Right ventricle myocardium inferior (tissue), 1 donor: ENCODE measurements at places on chromosomes 16 and 17. TPM values are rescaled to one million over a fixed set of nuclear protein-coding genes. Genes with fewer than 3 reads are reported as not detected.

DNA sequence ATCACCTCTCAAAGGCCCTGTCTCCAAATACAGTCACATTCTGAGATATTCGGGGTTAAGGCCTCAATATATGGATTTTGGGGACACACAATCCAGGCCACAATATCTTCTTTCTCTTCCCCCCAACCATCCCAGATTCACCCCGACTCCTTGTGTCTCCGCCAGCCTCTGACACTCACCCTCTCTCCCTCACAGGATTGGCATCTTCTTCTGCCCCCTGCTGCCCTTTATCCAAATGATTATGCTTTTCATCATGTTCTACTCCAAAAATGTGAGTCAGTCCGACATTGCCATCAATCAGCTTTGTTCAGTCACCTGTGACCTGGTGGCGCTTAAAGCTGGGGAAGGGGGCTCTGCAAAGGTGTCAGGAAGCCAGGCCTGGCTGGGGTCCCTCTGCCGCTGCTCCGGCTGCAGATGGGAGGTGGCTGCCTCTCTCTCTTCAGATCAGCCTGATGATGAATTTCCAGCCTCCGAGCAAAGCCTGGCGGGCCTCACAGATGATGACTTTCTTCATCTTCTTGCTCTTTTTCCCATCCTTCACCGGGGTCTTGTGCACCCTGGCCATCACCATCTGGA lies 35.1 kb downstream of the GDE1 start:
- no peak for DNase-seq

- no peak for DNase-seq
These were observed 7.2 kb downstream of the MMP15 start for GRCh38 chr16:58032710-58033293.

DNA sequence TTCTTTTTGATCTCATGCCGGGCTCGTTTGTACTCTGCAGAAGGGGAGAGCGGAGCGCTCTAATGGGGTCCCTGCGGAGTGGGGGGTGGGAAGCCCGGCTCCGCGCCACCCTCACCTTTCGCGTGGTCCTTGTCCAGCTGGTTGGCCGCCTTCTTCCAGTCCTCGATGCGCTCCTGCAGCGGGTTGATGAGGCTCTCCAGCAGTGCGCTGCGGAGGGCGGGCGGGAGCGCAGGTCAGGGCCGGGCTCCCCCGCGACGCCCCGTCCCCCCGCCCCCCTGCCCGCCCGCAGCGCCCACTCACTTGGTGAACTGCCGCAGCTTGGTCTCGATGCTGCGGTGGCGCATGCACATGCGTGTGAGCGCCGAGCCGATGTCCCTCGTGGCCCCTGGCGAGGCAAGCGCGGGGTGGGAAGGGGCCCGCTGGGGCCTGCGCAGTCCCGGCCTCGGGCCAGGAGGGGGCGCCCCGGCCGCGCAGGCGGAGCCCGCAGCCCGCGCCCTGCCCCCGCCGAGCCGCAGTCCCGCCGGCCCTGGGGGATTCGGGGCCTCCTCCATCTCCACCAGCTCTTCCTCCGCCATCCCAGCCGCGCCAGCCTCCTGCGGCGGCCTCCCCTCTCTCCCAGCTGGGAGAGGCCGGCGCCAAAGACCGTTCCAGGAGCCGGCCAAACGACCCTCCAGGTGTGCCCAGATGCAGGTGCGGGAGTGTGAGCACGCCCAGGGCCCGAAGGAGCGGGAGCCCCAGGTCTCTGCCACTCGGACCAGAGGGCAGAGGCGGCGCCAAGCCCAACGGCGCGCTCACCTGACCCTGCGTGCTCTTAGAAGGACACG lies 6.0 kb downstream of the MTSS2 start:
- DNase-seq = peak; percentile 68

GRCh38 chr17:31250229-31250628 lies 46.8 kb downstream of the OMG start:
- no peak for DNase-seq

GRCh38 chr17:67500261-67500660 lies 123.2 kb downstream of the PITPNC1 start:
- no peak for DNase-seq

Gene SPNS3
- 0.35 TPM for total RNA-seq

- DNase-seq = no peak
These were observed 2.1 kb downstream of the CMTM2 start for GRCh38 chr16:66581246-66581952.

GRCh38 chr16:84730406-84731106 lies 30.8 kb downstream of the USP10 start:
- DNase-seq = no peak

GRCh38 chr17:7862692-7863437 lies 5.1 kb downstream of the CYB5D1 start:
- no peak for DNase-seq

DNA sequence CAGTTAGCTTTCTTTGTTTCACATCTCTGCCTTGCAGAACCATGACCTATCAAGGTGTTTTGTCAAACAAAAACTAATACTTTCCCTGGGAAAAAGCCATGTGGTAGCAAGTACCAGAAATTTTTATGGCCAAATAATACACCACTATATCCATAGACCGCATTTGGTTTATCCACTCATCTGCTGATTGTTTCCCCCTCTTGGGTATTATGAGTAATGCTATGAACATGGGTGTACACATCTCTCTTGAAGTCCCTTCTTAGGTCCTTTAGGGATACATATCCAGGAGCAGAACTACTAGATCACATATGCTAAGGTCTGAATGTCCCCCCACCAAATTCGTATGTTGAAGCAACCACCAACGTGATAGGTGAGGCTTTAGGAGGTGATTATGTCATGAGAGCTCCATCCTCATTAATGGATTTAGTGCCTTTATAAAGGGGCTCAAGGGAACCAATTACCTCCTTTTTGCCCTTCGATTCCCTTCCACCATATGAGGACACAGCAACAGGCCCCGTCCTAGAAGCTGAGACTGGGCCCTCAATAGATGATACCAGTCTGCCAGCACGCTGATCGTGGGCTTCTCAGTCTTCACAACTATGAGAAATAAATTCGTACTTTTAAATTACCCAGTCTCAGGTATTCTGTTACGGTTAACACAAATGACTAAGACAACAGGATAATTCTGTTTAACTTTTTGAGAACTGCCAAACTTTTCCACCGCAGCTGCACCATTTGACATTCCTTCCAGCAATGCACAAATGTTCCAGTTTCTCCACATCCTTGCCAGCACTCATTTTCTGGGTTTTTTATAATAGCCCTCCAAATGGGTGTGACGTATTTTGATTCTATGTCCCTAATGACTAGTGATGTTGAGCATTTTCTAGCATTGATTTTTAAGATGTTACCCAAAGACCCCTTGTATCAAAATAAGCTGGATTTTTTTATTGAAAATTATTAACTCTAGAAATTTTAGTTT lies 30.0 kb downstream of the SIAH1 start:
- no peak for DNase-seq

Gene MGAT5B
- not detected for total RNA-seq

GRCh38 chr16:66127459-66128370 lies 238.8 kb upstream of the CDH5 start:
- DNase-seq = peak; percentile 68

Gene CA4
- total RNA-seq = 13.4 TPM

Gene IGSF6
- 3.0 TPM for total RNA-seq

Gene LAT
- 1.9 TPM for total RNA-seq

Gene SIRT7
- total RNA-seq = 6.2 TPM

Gene TBC1D3G
- not detected for total RNA-seq

- no peak for DNase-seq
These were observed 12.4 kb downstream of the SNTB2 start for GRCh38 chr16:69199382-69199781.

Gene CDK3
- total RNA-seq = 2.2 TPM

Gene COASY
- total RNA-seq = 45.6 TPM

- no peak for DNase-seq
These were observed 31.3 kb downstream of the ZNF423 start for GRCh38 chr16:49824593-49824992.

DNA sequence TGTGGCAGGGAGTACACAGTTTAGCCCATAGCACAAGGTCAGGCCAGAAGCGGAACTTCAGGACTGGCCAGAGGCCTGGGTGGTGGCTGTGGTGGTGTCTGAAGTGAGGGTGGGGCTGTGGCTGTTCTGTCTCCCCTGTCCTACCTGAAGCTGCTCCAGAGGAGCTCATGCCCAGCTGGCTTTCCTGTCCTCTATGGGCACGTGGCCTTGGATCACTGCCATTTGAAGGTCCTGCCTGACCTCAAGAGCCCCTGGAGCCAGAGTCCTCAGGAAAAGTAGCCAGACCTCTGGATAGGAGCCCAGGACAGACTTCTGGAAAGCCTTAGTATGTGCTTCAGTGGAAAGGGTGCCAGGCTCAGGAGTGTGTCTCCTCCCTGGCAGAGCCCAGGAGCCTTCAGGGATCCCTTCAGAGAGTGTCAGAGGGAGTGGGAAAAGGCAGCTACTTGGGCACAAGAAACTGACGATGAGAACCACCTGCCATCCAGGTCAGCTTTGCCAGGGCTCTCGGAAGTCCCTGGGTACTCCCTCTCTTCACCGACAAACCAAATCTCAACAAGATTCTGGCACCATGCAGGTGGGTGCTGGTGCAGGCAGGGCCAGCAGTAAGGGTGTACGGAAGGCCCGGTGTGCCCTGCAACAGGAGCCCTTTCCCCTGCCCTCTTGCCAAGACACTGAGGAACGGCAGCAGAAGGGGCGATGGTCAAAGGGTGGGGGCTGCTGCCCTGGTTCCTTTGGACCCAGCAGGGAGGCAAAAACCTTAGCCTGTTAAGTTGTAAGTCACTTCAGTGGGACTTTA lies 153.7 kb downstream of the NTN1 start:
- no peak for DNase-seq

DNA sequence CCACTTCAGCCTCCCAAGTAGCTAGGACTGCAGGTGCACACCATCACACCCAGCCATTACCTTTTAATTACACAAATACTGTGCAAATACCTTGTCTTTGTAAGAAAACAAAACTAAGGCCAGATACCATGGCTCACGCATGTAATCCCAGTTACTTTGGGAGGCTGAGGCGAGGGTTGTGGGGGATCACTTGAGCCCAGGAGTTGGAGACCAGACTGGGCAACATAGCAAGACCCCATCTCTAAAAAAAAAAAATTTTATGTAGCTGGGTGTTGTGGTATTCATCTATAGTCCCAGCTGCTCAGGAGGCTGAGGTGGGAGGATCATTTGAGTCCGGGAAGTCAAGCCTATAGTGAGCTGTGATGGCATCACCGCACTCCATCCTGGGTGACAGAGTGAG lies 151.6 kb downstream of the CLEC16A start:
- no peak for DNase-seq

DNA sequence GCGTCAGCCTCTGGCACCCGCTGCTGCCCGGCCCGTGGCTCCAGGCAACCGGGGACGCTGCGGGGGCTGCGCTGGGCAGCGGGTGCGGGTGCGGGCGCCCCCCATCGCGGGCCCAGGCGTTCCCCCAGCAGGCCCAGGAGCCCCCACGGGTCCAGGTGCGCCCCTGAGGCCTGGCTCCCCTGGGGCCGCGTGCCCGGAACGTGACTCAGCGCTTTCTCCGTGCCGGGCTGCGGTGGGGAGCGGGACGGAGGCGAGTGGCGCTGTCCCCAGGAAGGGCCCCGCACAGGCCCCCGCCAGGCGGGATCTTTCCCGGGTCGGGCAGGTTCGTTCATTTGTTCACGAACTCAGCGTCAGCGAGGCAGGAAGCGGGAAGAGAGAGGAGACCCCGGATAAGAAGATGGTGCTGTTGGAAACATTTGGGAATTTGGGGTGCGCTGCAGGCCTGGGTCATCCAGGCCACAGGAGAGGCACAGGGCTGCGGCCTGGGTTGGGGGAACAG lies 18.4 kb upstream of the EXOC7 start:
- DNase-seq = no peak

Gene ST3GAL2
- total RNA-seq = 25.6 TPM

DNA sequence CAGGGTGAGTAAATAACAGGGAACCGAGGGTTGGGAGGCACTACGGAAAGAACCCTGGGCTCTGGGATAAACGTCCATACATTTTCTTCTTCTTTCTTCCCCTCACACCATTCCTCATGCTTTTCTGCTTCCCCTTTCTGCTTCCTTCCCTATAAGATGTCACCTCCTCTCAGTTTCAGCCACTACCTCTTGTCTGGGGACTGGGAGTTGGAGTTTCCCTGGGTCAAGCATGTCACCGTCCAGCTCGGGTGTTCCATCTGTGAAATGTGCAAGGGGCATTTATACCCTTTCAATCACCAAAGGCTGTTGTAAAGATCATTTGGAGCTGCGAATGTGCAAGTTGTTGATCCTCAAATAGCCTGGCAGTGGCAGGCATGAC lies 17.5 kb upstream of the CCL22 start:
- DNase-seq = no peak
